ENCODE measurements at places on chromosomes 6 and 20.

DNA sequence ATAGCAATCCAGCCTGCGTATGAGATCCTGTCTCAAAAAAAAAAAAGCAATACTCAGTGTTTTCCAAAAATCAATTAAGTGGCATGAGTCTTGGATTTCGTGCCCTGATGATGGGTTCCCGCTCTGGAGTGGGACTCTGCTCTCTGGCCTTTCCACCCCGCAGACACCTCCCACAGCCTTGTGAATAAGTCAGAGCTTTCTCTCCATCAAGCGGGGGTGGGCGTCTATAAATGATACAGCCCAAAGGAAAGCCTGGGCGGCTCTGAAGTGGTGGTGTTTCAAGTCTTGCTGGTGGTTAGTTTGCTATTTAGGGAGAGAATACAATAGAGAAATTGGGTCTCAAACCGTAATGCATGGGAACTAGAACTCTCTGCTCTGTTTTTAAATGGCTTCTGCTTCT, 52.5 kb upstream of the TAGAP start:
- peak; percentile 61 for DNase-seq

DNA sequence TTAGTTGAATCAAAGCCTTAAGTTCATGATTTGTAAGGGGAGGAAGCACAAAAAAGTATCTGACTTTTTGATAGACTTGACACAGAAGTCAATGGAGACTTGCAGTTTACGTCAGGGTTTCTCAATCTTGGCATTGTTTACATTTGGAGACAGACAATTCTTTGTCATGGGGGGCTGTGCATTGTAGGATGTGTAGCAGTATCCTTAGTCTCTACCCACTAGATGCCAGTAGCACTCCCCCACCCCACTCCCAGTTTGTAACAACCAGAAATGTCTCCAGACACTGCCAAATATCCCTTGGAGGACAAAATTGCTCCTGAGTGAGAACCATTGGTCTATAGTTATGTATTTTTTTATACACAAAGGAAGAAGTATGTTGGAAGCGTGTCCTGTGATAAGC, 434.1 kb downstream of the RFPL4B start:
- no peak for DNase-seq

- DNase-seq: peak; percentile 51
Measured at GRCh38 chr6:144216668-144217218, 66.4 kb downstream of the STX11 start.

- no peak for DNase-seq
Measured at GRCh38 chr6:129614464-129614863, 95.5 kb downstream of the ARHGAP18 start.

DNA sequence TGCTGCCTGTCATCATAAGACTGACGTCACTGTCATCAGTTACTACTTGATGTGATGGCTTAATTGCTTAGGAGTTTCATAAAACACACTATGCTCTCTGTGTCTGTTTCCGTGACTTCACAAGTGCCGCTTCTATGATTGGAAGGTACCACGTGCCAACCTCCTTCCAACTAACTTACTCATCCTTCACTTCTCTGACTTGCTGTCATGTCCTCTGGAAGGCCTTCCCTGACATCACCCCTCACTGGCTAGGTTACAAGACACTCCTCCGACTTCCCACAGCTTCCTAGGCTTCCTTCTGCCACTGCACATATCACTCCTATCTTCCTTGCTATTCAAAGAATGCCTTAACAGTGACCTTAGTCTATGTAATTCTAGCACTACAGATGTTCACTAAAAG, 20.4 kb downstream of the SERINC3 start:
- no peak for DNase-seq

DNA sequence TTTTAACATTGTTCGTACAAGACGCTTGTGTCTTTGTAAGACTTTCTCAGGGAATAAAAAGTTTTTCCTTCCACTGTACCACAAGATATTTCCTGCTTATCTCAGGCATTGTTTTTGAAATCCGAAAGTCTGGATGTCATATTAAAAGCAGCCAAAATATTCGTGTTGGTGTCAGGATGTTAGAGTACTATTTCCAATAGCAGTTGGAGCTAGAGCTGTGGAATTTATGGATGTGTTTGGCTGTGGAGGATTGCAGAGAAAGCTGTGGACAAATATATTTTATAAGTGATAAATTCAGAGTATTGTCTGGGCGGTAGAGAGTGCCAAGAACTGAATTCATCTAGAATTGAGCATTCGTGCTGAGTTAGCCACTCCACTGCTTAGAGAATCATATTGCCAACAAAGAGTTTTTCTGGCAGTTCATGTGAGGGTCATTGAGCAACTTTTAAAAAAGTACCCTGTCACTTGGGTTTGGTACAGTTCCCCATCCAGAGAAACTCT, 57.7 kb downstream of the ZDHHC14 start:
- no peak for DNase-seq

DNA sequence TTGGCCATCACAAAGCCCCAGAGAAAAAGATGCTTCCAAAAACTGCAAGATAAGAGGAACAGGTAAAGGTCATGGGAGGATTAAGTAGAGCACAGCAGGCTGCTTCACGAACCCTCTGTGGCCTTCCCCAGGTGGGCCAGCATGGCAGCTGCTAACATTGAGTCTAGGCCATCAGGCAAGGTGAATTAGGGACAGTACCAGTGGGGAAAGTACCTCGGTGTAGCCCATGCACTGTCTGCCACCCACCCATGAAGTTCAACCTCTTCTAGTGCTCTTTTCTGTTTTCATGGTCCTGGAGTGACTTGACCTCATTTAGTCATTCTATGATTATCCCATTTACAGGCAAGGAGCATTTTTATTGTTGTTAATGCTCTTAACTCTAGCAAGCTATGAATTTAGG, 108.6 kb upstream of the DUSP22 start:
- no peak for DNase-seq

DNA sequence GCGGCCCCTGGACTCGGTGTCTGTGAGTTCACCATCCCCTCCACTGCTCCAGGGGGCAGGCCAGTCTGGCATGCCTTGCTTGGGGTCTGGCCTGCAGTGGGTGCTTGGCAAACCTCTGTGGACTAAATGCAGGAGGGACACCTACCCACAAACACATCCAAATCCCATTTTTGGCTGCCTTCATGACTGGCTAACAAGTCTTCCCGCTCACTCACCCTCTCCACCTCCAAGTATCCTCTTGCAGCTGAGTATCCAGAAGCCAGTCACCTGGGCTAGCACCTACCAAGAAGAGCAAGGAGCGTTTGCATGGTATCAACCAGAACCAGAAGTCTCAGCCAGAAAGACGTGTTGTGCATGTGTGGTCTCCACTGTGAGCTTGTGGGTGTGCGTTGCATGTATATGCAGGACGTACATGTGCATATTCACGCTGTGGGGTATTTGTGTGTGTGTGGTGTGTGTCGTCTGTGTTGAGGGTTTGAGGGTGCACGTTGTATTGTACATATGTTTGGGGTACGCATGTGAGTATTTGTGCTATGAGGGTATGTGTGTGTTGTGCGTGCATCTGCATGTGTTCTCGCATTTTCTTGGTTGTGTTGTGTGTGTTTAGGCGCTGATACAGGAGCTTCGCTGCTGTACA, 5.6 kb upstream of the PMEPA1 start:
- no peak for DNase-seq

DNA sequence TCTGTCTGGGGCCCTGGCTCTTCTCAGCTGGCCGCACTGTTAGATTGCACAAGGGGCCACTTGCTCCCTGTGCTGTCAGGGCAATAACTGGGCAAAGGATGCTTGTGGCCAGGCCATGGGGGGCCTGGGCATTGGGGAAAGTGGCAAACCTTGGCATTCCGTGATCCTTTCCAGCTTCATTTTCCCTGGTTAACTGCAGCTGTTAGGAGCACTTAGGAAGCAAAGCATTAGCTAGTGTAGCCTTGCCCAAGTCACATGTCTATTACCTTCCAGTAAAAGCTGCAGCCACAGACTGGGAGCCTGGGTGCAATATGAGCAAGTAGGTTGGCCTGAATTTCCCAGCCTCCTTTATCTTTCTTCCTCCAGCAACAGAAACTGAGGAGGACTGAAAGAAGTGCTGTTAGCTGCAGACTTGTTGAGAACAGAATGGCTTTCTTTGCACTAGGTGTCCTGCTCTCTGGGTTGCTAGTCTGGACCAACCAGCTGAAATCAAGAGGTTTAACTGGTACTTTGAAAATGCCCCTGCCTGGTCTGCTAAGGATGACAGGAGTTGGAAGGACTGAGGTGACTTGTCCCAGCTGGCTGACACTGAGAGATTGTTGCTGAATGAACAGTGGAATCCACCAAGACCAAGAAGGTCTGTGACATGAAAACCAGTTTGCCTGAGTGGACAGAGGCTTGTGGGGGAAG, 312.3 kb upstream of the SUPT3H start:
- DNase-seq: no peak

DNA sequence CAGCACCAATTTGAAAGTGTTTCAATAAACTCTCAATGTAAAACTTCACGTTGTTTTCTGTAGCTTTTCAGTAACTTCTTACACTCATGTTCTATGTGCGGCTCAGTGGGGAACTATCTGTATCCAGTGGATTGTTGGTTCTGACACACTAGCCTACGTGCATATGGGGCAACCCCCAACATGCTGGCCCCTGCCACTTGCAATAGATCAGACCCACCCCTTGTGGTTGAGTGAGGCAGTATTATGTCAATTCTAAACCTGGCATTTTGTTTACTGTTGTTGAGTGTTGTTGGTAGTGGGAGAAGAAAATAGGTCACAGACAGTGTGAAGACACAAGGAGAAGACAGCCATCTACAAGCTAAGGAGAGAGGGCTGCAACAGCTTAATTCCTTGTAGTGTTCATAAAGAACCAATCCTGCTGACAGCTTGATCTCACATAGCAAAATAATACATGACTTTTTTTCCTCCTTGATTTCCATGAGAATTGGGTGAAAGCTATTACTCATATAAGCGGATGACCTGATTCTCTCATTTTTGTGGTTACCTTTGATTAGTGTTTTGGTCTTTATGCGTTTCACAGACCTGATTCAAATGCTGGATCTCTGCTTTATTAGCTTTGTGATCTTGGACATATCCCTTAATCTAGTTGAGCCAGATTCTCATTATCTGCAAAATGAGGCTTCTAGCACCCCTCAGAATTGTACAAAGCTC, 320.4 kb downstream of the LAMA2 start:
- DNase-seq: no peak

DNA sequence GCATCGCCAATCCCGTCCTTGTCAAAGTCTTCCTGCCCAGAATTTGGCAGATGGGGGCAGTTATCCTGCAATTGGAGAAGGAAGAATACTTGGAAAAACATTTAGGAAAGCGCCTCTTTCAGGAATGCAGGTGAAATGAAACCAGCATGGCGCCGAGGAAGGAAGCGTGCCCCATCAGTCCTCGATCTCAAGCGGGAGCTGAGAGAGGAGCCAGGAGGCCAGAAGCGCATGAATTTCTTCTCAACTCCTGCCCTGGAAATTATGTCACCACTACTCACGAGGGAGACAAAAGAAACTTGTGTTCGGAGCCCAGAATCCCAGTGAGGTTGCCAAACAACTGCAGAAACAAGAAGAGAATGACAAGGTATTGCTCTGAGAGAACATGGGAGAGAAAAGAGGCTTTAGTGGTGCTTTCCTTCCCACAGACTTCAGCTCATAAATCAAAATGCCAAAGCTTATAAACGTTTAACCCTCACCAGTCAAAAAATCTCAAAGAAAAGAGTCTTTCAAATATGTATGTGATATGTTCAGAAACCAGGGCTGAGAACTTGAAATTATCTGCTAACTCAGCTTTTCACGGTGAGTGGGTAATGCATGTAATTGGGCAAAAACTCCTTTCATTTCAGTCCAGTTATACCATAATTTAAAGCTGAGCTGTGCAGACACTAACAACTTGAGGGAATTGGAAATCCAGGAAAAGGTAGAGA, 23.9 kb downstream of the THBS2 start:
- no peak for DNase-seq

DNA sequence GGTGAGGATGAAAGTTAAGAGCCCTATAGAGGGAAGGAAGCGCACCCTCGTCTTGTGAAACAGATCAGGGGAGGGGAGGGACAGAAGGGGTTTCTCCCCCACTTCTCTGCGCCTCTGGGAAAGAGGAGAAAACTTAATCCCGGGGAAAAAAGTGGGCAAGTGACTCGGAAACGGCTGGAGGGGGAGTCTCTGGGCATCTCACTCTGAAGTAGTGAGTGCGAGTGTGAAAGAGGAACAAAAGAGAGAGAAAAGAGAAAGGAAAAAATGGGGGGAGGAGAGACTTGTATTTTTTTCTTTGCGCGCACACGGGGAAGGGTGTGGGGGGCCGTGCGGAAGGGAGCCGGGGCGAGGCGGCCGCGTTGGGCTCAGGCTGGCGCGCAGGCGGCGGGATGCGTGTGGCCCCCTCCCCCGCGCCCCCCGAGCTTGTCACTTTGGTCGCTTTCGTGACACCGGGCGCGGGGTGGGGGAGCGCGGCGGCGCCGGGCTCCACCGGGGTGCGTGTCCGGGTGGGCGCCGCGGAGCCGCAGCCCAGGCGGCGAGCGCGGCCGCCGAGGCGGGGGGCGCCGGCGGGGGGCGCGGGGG, 454 bp downstream of the L3MBTL3 start:
- no peak for DNase-seq

DNA sequence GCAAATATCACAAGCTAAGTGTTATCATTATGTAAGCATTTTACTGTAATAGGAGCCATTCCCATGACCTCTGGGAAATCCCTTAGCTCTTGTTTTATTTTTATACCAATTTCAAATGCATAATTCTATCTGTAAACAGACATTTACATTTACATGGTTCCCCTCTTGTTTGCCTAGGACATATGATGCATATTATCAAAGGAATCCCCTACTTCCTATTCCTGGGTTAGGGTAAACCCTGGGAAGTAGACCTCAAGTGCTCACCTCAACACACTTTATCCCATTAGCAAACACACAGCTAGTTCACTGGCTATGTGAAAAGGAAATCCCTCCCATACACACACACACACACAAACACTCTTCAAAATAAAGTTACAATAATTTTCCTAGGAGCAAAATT, 27.1 kb downstream of the PDE10A start:
- no peak for DNase-seq

- no peak for DNase-seq
Measured at GRCh38 chr20:270517-270916, 13.0 kb downstream of the DEFB132 start.

DNA sequence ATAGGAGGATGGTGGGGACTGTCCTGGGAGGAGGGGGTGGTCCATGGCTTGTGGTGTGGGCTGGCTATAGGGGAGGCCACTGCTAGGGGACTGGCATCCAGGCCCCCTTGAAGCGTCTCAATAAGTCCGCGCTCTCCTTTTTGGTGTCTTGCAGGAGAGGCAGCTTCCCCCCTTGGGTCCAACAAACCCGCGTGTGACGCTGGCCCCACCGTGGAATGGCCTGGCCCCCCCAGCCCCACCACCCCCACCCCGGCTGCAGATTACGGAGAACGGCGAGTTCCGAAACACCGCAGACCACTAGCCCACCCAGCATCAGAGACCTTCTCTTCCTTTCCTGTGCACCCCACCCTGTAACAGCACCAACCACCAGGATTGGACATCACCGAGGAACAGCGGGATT, 2.8 kb upstream of the ZBTB9 start:
- DNase-seq: no peak

GRCh38 chr6:1917626-1918371, 308.1 kb downstream of the FOXC1 start:
- no peak for DNase-seq

GRCh38 chr6:96995903-96996302, 71.4 kb downstream of the KLHL32 start:
- DNase-seq: no peak

GRCh38 chr6:134238006-134238405, 79.9 kb downstream of the SGK1 start:
- DNase-seq: no peak

GRCh38 chr6:2719093-2719455, 31.6 kb downstream of the MYLK4 start:
- no peak for DNase-seq

- DNase-seq: no peak
Measured at GRCh38 chr6:15526212-15526701, 136.6 kb downstream of the DTNBP1 start.

- DNase-seq: no peak
Measured at GRCh38 chr6:146851837-146852236, 253.1 kb downstream of the ADGB start.
